ENCODE measurements at places on chromosomes 11 and 22.
A peak's percentile ranks its signal among the peaks of the same experiment; 100 is the strongest.

DNA sequence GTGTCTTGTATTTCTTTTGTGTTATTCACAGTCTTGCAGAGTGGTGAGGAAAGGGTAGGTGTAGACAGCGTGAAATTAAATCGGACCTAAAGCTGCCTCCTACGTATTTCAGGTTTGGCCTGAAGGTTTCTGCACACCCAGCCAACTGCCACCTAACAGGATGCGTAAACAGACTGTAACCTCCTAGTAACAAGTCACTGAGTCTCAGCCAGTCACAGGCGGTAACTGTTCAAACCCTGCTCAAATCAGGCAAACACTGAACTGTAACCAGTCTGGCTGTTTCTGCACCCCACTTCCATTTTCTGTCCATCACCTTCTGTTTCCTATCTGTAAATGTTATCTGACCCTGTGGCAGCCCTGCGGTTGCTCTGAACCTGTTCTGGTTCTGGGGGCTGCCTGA is 87.1 kb downstream of the ADAMTS15 start:
- no peak for DNase-seq

DNA sequence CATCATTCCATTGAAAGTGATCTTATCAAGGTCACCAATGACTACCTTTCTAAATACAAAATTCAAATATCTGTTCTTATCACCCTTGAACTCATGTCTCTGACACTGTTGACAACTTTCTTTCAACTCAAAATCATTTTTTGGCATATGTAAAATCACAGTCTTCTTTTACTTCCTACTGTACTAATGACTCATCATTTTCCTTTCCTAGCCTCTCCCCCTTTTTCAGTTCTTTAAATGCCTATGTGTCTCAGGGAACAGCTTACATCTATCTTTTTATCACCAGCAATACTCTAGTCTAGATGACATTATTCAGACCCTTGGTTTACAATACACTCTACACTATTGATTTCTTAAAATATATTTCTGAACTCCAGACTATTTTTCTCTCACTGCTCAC is 2220.7 kb upstream of the RAG2 start:
- DNase-seq: no peak

DNA sequence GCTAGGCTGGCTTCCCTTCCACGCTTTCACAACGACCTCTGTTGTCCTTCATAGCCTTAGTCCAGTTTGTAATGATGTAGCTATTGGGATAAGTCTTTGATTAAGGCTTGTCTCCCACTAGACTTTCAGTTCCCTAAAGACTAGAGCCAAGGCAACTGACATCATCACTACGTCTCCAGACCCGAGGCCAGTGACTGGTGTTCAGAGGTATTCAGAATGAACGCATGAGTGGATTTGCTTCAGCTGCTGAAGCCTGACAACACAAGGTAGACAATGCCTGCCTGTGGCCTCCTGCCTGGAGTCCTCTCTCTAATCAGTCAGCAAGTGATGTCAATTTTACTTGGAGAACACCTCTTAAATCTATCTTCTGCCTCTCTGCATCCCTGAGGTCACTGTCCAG is 13.6 kb downstream of the EFCAB6 start:
- peak; percentile 55 for DNase-seq

GRCh38 chr22:30523646-30524489 is 18.4 kb upstream of the SEC14L4 start:
- no peak for DNase-seq

DNA sequence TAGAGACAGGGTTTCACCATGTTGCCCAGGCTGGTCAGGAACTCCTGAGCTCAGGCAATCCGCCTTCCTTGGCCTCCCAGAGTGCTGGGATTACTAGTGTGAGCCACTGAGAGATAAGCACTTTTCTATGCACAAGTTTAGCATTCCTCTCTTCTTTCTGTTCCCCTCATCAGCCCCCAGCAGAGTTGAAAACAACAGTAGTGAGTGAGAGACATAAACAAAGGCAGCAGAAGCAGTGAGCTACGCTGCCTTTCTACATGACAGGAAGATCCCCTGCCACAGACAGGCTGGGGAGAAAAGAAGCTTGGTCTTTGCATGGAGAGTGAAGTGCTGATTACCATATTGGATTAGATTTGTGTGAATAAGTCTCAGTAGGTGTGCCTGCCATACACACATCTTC is 392.0 kb upstream of the KIRREL3 start:
- no peak for DNase-seq

DNA sequence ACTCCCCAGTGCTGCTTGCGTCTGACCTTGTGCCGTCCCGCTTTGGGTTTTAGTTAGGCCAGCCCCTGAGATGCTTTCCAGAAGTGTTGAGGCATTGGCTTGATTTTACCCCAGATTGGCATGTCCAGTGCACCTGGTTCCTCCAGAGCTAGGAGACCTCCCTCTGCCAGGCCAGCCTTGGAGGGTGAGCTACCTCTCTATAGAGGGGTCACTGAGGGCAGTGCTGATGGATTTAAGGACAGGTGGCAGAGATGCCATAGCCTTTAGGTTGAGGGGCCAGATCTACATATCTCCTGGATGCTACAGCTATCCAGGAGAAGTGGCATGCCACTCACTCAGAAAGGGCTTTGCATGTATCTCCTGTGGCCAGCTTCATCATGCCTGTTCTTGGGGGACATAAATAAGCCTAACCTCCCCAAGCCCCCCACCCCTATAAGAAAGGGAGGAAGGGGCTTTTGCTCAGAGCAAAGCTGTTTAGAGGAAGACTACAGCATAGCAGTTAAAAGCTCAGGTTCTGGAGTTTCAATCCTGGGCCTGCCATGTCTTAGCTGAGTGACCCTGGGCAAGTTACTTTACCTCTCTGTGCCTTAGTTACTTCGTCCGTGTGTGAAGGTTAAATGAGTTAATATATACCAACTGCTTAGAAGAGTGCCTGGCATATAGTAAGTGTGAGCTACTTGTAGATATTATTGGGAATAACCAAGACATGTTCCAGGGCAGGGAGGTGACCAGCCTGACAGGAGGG is 6.4 kb downstream of the UBE2L3 start:
- no peak for DNase-seq

- DNase-seq: no peak
Measured at GRCh38 chr11:10407055-10407454, 48.0 kb upstream of the AMPD3 start.

DNA sequence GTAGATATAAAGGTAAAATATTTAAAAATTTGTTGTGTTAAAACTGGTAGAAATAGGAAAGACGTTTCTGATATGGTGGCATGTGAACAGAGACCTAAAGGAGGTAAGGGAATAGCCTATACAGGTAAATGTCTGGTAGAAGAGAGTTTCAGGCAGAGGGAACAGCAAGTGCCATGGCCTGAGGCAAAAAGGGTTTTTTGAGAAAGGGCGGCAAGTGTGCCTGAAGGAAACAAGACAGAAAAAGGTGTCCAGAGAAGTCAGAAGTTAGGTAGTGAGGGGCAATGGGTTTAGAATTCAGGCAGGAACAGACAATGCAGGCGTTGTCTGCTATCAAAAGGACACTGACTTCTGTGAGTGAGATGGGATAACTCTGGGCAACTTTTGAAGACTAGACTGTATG is 339.7 kb downstream of the DYNC2H1 start:
- DNase-seq: no peak

- no peak for DNase-seq
Measured at GRCh38 chr11:126879516-126879915, 121.1 kb downstream of the KIRREL3 start.

GRCh38 chr11:132242632-132243031 is 872.2 kb downstream of the NTM start:
- no peak for DNase-seq

DNA sequence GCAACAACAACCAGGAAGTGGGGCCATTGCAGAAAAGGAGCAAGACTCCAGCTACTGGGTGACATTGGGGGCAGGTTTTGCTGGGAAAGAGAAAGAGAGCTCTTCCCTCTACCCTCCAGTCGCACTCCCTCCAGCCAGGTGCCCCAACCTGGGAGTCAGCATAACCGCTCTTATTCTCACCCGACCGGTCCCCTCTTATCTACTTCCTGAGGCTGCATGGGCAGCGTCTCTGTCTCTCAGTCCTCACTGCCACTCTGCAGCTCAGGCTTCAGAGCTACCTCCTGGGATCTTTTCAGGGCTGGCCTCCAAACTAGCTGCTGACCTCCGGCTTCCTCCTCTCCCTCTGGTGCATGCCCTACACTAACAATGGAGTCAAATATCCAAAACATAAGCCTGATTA is 5.1 kb downstream of the ZNF70 start:
- DNase-seq: no peak

- DNase-seq: no peak
Measured at GRCh38 chr22:19478045-19478900, 720 bp downstream of the UFD1 start.

DNA sequence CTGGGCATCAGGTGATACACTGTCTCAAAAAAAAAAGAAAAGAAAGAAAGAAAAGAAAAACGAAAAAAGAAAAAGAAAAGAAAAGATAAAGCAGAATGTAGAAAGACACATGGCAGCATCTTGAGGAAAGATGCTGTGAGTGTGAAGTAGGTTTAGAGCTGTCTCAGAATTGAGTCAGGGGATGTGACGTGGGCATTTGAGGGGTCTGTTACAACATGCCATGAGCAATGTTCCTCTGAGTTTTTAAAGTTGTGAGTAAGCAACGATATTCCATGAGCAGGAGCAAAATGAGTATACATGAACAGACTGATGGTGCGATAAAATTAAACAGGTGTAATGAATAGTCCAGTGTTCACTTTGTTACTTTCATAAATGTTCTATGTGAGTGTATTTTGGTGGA is 11.3 kb upstream of the QSER1 start:
- DNase-seq: no peak

DNA sequence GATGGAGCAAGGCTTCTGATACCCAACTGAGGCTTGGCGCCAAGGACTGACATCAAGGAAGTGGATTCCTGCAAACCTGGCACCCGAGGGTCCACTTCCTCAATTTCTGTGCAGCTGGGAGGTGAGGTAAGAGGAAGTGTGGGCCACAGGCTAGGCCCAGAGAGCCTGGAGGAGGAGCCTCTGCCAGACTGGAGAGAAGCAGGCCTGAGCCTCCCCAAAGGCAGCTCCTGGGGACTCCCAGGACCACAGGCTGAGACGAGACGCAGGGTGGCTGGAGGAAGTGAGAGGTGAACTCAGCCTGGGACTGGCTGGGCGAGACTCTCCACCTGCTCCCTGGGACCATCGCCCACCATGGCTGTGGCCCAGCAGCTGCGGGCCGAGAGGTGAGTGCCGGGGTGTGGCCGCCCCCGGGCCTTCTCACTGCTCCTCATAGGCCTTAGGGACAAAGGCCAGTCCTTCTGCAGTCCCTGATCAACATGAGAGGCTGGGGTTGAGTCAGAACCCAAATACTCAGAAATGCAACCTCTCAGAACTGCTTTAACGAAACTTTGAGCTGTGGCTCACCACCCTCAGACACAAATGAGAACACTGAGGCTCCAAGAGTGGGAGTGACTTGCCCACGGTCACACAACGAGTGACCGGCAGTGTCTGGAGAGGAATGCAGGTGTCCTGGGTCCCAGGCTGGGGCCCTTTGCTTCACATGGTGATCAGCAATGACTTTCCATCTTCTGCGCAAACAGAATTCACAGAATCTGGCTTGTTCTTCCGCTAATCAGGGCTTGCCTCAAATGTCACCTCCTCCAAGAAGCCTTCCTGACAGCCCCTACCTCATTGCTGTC is at the start of gene NCF4:
Gene NCF4 (plus strand): TSS at position 186 of the 839 bp plus-strand sequence. CDS start 166 bp downstream, at position 352.
- DNase-seq: peak; percentile 87

DNA sequence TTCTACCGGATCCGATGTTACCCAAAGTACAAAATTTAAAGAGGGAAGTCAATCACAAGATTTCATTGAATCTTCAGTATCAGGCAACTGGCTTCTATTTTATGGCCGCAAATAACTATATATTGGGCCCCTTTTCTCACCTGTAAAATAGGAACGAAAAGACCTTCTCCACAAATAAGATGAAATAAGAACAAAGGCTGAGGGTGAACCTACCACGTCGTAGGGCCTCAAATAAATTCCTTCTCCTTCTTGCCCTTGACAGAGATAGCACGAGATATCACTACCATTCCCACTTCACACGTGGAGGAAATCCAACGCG is 794 bp upstream of the EMSY start:
- DNase-seq: no peak

- DNase-seq: no peak
Measured at GRCh38 chr11:2998073-2998850, 6.1 kb upstream of the NAP1L4 start.

GRCh38 chr22:21067075-21067900 is 21.5 kb downstream of the LRRC74B start:
- DNase-seq: no peak

- DNase-seq: no peak
Measured at GRCh38 chr11:110479108-110480101, 49.7 kb downstream of the FDX1 start.

- no peak for DNase-seq
Measured at GRCh38 chr11:36311926-36312595, 16.0 kb downstream of the PRR5L start.

GRCh38 chr22:28005513-28005912 is 86.5 kb upstream of the PITPNB start:
- DNase-seq: no peak

GRCh38 chr11:67277231-67277961 is 11.1 kb downstream of the GRK2 start:
- peak; percentile 93 for DNase-seq

DNA sequence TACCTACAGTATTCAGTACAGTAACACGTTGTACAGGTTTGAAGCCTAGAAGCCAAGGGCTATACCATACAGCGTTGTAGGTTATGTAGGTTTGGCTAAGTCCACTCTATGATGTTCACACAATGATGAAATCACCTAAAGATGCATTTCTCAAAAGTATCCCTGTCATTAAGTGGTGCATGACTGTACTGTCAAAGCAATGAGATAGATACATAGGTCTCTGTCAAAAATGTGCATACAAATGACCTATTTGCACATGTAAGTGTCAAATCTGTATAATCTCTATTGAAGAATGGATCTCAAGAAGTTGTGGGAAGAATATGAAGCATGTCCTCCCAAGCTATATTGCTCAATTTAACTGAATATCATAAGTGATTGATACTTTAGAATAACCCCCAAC is 11.9 kb upstream of the DDI1 start:
- DNase-seq: no peak

- no peak for DNase-seq
Measured at GRCh38 chr11:67404515-67405195, 772 bp downstream of the TBC1D10C start.

- DNase-seq: no peak
Measured at GRCh38 chr22:20989323-20990138, 7.4 kb downstream of the LZTR1 start.

DNA sequence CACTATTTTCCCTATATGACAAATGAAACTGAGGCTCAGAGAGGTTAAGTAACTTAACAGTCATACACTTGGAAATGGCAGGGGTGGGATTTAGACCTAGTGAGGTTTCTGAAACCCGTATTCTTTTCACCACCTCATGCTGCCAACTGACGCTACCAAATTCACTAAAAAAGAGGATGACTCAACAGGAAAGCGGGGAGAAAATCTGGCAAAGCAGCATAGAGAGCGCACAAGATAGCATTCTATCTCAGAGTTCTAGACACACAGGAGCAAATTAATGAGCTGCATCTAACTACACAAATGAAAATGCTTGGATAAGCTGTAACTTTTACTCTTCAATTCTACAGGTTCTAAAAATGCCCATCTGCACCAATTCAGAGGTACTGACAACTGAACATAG is 136.4 kb downstream of the RBFOX2 start:
- DNase-seq: no peak
